ENCODE measurements at places on chromosomes 4 and X. TPM values are rescaled to one million over a fixed set of nuclear protein-coding genes. Genes with fewer than 3 reads are reported as not detected.

The CT45A2 gene
- polyA plus RNA-seq, result not detected

The XAGE5 gene
- polyA plus RNA-seq, result not detected

GRCh38 chr4:15013585-15013984, 11.3 kb downstream of the CPEB2 start:
- no peak for DNase-seq
- H3K36me3 ChIP-seq, result peaks cover 2% of the 10 kb centered on the region
- H3K4me1 ChIP-seq, result peaks cover 3% of the 10 kb centered on the region
- no peak overlapping the region for H3K27ac ChIP-seq
- no peaks in the 10 kb centered on the region for H3K27me3 ChIP-seq
- no peak overlapping the region for H3K4me3 ChIP-seq

DNA sequence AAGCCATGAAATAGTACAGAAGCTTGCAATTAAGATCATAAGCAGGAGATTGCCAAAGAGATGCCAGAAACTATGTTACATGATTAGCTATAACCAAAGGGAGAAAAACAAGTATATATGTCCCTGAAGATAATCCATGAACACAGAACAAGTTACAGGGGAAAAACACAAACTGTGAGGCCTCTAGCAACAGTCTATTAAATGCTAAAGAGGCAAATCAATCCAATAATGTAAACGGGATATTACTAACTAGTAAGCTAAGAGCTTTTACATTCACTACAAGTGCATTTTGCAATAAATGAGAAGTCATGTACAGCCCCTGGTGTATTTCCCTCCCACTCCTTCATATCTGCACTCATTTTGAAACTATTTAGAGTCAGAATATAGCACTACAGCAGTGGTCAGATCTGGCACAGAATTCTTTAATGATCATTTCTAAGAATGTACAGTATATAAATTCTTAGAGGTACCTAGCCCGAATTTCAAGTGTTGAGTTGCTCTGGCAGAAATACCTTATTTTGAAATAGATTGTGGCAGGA, 449.8 kb upstream of the SMIM31 start:
- no peaks in the 10 kb centered on the region for H3K36me3 ChIP-seq
- no peak overlapping the region for H3K27ac ChIP-seq
- no peak overlapping the region for H3K4me3 ChIP-seq
- no peaks in the 10 kb centered on the region for H3K27me3 ChIP-seq
- no peaks in the 10 kb centered on the region for H3K4me1 ChIP-seq

- H3K27ac ChIP-seq, result no peak overlapping the region
- no peak overlapping the region for H3K4me3 ChIP-seq
- H3K36me3 ChIP-seq, result no peaks in the 10 kb centered on the region
- no peak for DNase-seq
These were observed 77.9 kb downstream of the SMARCA1 start for GRCh38 chrX:129445436-129445835.

- H3K4me3 ChIP-seq, result no peak overlapping the region
- H3K36me3 ChIP-seq, result no peaks in the 10 kb centered on the region
- DNase-seq, result no peak
- H3K27ac ChIP-seq, result no peak overlapping the region
- H3K27me3 ChIP-seq, result peaks cover 11% of the 10 kb centered on the region
These were observed 79.2 kb downstream of the FBXO8 start for GRCh38 chr4:174204164-174204831.

DNA sequence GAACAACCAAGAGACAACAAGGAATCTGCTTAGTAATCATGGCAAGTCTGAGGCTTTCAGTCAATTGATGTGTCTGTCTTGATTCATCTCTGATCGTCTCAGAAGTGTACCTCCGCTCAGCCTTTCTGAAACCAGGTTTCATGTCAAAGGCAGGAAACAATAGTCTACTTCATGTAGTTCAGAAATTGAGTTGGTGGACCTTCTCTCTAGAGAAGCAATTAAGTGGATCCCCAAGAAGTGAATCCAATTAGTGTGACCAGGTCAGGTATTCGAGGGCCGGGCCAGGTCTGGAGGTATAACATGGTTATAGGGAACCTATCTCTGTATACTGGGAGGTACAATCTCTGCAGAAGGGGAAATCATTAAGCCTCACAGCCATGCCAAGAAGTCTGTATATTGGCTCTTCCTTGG, 32.0 kb downstream of the DAPP1 start:
- no peak for DNase-seq
- no peak overlapping the region for H3K27ac ChIP-seq
- no peaks in the 10 kb centered on the region for H3K4me1 ChIP-seq

GRCh38 chr4:119050527-119051090, 85.0 kb upstream of the MYOZ2 start:
- H3K36me3 ChIP-seq, result no peaks in the 10 kb centered on the region
- no peak for DNase-seq
- H3K4me1 ChIP-seq, result no peaks in the 10 kb centered on the region
- no peak overlapping the region for H3K4me3 ChIP-seq
- no peak overlapping the region for H3K27ac ChIP-seq
- no peaks in the 10 kb centered on the region for H3K27me3 ChIP-seq
